Neural progenitor cell (in vitro differentiated cells): ENCODE measurements at places on chromosomes 11 and 22. TPM values are rescaled to one million over a fixed set of nuclear protein-coding genes. Genes with fewer than 3 reads are reported as not detected.

GRCh38 chr11:113673550-113674396 is 32.3 kb downstream of the TMPRSS5 start:
- DNase-seq, result no peak

Gene ZNF215
- total RNA-seq, result 14.8 and 20.1 TPM in 2 replicates

GRCh38 chr11:7520981-7521487 is 7.2 kb downstream of the PPFIBP2 start:
- no peak for DNase-seq

GRCh38 chr22:23840026-23840425 is 1.2 kb upstream of the DERL3 start:
- DNase-seq, result no peak

Gene XKR3
- not detected in 2 replicates for total RNA-seq

Gene KCNE3
- 1.2 and 1.3 TPM in 2 replicates for total RNA-seq

GRCh38 chr11:18193010-18193409 is 20.4 kb downstream of the MRGPRX4 start:
- peak; percentile 21 for DNase-seq

DNA sequence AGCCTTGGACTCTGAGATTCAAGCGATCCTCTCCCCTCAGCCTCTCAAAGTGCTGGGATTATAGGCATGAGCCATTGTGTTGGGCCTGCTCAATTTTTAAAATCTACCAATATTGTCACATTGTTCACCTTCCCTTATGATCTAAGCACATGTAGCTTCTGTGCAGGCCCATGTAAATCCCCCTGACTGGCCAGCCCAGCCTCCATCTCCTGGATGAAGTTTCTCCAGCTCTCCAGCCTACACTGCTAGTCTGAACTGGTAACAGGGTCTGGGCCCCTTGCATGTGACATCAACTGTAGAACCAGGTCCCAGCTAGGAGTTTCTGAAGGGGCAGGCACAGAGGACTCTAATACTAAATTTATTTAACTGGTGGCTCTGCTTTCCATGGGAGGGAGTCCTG is 32.8 kb upstream of the YPEL1 start:
- DNase-seq, result no peak

GRCh38 chr22:49079743-49080500 is 747.8 kb downstream of the BRD1 start:
- no peak for DNase-seq

- no peak for DNase-seq
These were observed 25.4 kb downstream of the MICAL3 start for GRCh38 chr22:17998913-17999312.

Gene APOC3
- not detected in 2 replicates for total RNA-seq

DNA sequence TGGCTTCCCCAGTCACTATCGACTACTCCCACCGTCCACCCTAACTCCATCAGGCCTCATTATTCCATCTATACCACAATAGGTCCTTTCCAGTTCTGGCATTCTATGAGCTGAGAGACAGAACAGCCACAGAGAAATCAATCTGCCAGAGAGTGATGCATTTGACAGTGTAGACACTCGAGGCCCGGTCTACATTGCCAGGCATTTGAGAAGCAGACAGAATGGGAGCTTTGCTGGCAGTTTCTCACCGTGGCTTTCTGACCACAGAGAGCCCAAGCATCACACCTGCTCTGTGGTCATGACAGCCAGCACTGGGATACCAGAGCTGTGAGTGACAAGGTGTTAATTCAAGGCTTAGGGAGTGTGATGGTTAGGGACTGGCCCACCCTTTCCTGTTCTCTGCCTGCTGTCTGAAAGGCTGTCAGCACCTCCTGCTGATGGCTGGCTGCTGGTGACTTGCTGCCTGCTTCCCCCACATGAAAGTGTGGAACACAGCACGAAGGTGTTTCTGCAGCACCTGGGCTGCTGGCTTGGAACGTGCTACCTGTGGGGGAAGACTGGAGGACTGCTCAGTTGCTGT is 137.8 kb downstream of the KIRREL3 start:
- DNase-seq, result peak; percentile 48

DNA sequence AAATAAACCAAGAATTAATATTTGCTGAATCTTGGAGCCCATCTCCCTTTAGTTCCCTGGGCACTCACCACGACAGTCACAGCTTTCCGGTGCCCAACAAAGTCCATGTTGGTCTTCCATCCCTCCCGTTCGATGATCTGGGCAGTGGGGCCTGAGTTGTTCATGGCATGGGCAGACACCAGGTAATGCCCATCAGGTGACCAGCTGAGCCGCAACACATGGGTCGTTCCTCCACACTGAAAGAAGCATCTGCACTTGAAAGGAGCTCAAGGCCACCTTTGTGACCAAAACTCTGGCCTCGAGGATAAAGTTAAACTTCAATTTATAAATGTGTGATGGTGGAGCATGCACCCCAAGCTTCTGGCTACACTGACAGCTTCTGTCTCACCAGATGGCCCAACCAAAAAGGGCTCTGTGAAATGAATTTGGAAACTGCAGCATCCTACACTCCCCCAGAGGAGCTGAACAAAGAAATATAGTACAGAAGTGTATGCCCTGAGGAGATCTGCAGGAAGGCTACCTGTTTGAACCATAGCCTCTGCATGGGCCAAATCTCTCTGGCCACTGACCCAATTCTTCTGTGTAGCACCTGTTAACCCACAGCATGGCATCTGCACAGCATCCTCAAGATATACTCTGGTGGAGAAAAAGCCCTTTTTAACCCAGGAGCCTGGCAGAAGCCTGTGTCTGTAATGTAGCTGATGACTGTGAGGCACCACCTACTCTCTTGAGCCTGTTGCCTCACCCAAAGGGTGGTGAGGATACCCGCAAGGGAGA is 37.1 kb downstream of the HIRA start:
- DNase-seq, result no peak

DNA sequence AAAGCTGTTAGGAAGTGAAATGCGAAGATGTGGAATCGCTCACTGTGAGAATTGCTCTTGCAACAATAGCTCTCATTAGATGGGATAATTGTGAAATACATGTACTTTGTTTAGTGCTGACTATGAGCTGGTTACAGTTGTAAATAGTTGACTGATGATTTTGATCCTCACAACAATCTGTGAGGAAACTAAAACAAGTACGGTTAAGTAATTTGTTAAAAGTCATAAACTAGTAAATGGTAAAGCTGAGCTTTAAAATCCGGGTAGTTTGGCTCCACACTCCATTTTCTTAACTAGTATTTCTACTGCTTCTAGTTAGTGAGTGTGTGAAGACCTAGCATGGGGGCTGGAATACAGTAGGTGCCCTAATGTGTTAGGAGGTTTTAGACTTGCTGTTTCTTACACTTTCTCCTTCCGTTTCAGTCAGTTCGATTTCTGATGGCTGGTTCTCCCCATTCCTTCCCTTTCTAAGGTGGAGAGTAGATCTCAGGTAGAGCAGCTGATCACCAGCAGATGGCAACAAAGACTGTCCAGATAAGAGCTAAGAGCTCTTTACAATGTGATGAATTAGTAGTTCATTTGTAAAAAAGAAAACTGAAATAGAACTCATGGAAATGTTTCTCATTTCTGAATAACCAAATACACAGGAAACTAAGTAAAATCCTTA is 16.3 kb upstream of the CYP2R1 start:
- DNase-seq, result peak; percentile 61

- no peak for DNase-seq
These were observed 617.7 kb downstream of the OPCML start for GRCh38 chr11:132914600-132914999.

DNA sequence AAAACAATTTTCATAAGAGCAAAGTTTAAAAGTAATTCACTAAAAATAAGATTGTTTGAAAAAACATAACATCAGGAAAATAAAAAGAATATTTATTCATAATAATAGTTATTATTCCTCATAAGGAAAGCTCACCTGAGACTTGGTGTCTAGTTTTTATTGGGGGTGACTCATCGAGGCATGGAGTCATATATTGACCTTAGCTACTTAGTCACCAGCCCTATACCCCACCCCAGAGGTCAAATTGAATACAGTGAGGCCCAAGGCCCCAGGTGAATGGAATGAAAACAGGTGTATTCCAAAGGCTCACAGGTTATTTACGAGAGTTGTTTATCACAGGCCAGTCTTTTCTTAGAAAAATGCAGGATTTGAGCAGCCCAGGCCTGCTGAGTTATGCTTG is 36.9 kb downstream of the CNTF start:
- DNase-seq, result no peak

Gene ABCG4
- 0.24 and 0.65 TPM in 2 replicates for total RNA-seq

Gene MSANTD2
- 35.8 and 41.9 TPM in 2 replicates for total RNA-seq

Gene HPS5
- 17.0 and 21.3 TPM in 2 replicates for total RNA-seq

DNA sequence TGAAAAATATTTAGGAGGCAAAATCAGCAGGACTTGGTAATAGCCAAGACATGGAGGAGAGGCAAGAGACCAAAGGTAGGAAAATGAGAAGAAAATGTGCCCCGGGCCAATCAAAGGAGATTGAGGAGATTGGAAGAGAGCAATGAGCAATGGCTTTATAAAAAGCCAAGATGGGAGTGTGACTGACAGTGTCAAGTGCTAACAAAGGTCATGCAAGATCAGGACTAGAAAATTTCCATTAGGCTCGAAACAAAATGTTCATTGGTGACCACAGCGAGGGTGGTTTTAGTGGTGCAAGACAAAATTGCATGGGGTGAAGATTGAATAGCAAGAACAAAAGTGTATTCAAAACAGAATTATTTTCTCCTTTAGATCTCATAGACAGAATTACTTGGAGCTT is 45.2 kb upstream of the TBCEL start:
- DNase-seq, result no peak

- DNase-seq, result peak; percentile 84
These were observed 22.3 kb downstream of the SLN start for GRCh38 chr11:107689317-107690202.

GRCh38 chr22:42969348-42969975 is 45.5 kb downstream of the PACSIN2 start:
- DNase-seq, result no peak

Gene RFPL3
- total RNA-seq, result 0.09 TPM in 1 of 2 replicates, not detected in the other

Gene MUC5AC
- total RNA-seq, result not detected in 2 replicates

Gene HEPACAM
- not detected in 2 replicates for total RNA-seq

- no peak for DNase-seq
These were observed 649 bp upstream of the NR1H3 start for GRCh38 chr11:47257177-47257516.

DNA sequence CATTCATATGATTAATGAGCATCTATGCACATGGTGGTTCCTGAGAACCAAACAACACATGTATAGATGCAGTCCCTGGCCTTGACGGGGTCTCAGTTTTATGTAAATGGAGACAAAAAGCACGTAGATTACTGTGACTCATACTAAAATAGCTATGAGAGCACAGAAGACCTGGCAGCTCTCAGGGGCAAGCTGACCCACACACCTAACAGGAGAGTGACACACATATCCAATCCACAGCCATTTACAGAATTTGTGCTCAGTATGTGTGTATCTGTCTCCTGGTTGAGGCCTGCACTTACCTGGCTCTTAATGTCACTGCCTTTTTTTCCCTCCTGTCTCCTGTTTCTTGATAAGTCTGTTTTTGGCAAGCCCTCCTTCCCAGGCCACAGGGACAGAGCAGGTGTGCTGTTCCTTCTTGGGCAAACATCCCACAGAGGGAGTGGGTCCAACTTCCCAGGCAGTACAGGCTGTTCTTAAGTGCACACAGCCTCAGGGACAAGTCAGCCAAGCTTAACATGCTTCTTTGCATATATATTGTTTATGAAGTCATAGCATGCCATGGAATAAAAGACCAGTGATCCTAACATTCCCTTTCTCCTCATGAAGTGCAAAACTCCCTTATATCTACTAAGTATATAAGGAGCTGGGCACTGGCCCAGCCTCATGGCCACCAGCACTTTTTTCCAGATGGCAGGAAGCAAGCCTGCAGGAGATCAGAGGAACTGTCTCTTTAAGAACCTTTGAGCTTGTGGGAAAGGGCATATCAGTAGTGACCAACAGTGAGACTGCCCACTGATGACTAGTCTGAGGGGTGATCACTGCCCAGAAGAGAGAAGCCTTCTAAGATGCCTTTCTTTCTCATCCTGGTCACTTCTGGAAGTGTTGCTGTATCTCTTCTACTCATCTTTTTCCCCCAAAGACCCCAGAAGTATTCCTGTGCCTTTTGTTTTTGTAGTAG is 124.7 kb upstream of the CCDC90B start:
- no peak for DNase-seq

Gene SCGB1D2
- total RNA-seq, result not detected in 2 replicates

GRCh38 chr22:43543522-43544288 is 131.9 kb downstream of the MPPED1 start:
- DNase-seq, result no peak

DNA sequence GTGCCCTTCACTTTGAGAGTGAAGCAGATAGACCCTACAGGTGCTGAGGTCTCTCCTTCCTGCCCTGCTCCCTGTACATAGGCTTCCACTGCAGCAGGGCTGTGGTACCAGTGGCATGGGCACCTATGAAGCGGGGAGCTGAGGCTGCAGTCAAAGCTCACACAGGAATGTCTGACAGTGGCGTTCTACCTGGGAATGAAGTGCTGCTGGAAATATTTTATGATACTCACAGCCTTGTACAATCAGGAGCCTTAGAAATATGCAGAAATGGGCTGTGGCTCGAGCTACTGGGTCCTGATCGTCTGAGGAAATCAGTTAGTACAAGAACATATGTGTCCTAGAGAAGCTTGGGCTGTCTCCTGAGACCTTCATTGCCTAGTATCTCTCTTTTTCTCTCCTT is 24.8 kb downstream of the MRPL16 start:
- DNase-seq, result no peak

Gene CCDC15
- total RNA-seq, result 7.4 and 11.2 TPM in 2 replicates

GRCh38 chr11:12116425-12117032 is 6.1 kb downstream of the MICAL2 start:
- DNase-seq, result no peak

DNA sequence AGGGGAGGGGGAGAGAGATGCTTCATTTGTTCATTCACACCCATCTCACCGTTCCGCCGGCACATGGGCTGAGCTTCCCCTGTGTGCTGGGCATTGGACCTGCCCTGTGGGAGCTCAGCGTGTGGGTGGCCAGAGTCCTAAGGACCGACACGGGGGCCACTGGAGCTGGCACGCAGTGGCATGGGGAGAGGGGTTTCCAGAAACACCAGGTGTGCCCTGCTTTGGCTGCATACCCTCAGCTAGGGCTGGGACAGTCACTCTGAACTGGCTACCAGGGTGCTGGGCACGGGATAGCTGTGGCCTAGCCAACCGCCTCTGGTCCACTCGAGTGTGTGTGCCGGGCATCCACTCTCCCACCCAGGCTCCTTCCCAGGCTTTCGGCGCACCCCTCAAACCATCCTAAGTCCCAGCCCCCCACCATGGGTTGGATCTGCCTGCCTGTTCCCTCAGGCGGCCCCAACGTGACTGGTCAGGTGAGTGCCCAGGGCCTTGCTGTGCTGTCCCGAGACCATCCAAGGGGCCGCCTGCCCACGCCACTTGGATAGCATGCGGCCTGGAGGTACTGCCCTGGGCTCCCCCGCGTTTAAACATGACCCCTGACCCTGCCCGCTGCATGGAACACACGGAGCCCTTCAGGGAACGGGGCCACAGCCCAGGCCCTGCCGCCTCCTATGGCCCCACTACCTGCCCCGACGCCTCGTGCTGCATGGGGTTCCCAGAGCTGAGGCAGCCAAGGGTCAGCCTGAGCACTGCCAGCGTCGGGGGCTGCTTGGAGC is 51.6 kb upstream of the LINC01488 start:
- no peak for DNase-seq

Gene HEPHL1
- 0.02 TPM in 1 of 2 replicates, not detected in the other for total RNA-seq

- no peak for DNase-seq
These were observed 331.1 kb upstream of the PITPNB start for GRCh38 chr22:28250036-28250695.
